ENCODE measurements at places on chromosomes 1 and 21. TPM values are rescaled to one million over a fixed set of nuclear protein-coding genes. Genes with fewer than 3 reads are reported as not detected.

- DNase-seq: no peak
These were observed 127.0 kb upstream of the TIAM1 start for GRCh38 chr21:31470896-31471694.

DNA sequence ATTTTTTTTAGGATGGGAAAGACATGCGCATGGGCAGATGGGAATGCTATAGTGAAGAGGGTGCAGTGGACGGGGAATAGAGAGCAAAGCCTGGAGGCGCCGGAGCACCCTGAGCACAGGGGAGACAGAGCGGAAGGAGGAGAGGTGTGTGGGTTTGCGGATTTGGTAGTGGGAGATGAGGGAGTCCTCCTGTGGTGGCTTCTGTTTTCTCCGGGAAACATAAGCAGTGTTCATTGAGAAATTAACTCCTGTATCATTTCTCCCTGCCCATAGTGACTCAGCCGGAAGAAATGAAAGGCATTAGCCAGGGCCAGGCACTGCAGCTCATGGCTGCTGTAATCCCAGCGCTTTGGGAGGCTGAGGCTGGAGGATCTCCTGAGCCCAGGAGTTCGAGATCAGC is 4.7 kb upstream of the PTPRF start:
- DNase-seq: no peak

WDR77 gene
- 30.1 TPM for polyA plus RNA-seq

FCRL4 gene
- polyA plus RNA-seq: 0.09 TPM

BCL2L15 gene
- polyA plus RNA-seq: 214 TPM

LCE1B gene
- not detected for polyA plus RNA-seq

DNA sequence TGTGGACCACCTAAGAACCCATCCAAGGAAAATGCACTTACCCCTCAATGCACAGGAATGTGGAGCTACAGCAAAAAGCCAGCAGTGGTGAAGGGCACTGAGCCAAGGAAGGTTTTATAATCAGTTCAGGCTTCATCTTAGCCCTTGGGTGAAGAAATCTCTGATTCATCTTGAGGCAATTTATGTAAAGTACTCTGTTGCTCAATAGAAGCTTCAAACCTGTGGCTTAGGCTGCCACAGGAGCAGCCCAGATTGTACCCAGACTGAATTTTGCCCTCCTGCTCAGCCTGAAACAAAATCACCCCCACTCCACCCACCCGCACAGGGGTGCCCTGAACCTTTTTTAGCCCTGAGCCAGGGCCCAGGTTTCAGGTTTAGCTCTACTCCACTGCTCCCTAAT is at the start of gene S100A12:
Gene S100A12 (minus strand): TSS at position 111 of the 400 bp plus-strand sequence. CDS start 1,029 bp downstream, outside the sequence.
- DNase-seq: peak; percentile 79

GPR153 gene
- polyA plus RNA-seq: 6.5 TPM

FCRLA gene
- polyA plus RNA-seq: not detected

ESPN gene
- 83.5 TPM for polyA plus RNA-seq

DNA sequence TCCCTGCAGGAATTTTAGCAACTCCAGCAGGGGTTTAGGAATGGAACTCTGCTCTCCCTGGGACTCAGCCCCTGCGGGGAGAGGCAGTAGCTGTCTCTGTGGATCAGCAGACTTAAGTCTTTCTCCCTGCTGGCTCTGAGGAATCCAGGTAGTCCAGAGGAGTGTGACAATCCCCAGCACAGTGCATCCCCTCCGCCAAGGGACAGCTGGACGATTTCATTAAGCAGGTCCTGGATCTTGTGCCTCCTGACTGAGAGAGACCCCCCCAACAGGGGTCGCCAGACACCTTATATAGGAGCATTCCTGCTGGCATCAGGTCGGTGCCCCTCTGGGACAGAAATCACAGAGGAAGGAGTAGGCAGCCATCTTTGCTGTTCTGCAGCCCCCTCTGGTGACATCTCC is 30.6 kb downstream of the AKT3 start:
- no peak for DNase-seq

DNA sequence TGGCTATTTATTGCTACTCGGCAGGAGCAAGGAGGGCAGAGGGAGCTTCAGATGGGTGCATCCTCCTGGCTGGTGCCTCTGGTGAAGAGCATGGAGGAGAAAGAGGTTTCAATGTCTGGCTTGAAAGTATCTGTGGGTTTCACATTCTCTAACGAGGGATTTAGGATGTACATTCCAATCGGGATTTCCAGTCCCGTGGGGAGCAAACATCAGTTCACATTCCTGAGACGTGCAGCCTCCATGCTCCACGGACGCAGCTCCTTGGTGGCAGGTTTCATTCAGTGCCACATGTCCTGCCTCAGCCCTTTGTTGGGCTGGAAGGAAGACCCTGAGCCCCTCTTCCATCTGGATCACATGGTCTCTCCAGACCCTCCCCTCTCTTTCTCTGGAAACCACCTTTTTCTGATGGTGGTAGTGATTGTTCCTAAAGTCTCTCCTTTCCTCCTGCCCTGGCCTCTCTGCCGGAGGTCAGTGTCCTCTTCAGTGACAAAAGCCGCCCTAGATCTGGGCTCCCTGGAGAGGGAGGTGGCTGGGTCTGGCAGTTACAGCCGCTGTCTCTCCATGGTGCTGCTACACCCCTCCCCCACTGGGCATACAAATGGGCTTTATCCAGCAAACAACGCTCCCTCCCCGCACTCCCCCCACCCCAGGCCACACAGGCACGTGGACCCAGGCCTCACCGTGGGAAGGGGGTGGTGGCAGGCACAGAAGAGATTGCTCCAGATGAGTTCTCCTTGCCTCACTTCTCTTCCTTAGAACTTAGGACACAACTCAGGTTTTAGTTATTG is 826 bp upstream of the CA14 start:
- DNase-seq: no peak

GRCh38 chr1:175562452-175562851 is 180.9 kb downstream of the TNR start:
- DNase-seq: no peak

DNA sequence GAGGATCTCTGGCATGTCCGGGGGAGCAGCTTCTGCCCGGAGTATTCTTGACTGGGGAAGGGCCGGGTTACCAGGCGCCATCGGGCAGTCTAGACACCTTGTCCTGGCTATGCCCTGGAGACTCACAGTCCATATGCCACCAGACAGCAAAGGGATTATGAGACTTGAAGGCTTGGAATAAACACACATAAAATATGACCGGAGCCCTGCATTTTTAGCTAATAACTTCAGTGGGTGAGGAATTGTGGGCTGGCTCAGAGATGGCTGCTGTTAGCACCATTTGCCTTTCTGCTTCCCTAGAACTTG is 15.5 kb downstream of the NTPCR start:
- no peak for DNase-seq

DNA sequence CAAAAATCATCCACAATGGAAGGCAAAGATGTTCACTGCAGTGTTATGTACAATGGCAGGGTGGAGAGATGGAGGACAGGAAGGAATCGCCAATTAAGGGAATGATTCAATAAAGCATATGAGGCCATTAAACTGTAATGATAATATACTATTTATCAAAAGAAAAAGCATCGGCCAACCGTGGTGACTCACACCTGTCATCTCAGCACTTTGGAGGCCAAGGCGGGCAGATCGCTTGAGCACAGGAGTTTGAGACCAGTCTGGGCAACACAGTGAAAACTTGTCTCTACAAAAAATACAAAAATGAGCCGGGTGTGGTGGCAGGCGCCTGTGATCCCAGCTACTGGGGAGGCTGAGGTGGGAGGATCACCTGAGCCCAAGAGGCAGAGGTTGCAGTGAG is 89.1 kb downstream of the SSBP3 start:
- DNase-seq: peak; percentile 67

TLR5 gene
- not detected for polyA plus RNA-seq

GRCh38 chr1:220787069-220787619 is 431 bp downstream of the MTARC1 start:
- DNase-seq: peak; percentile 82

GRCh38 chr1:115496904-115497527 is 144.8 kb upstream of the VANGL1 start:
- no peak for DNase-seq

DNA sequence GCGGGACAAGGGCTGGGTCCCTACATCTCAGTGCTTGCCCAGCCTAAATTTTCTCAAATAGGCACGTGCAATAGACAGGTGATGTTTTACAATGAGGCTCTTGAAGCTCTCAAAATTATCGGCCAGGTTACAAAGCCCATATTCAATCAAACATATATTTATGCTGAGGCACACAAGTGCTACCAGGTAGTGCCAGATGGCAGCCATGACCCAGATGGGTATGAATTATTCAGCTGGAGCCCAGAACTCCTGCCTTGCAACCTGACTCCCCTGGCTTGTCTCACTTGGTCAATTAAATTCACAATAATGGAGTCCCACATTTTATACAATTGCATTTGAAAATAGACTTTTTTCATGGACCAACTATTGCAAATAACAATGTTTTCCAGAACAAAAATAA is 12.3 kb upstream of the ADAM30 start:
- no peak for DNase-seq

GRCh38 chr1:13832536-13832935 is 132.5 kb downstream of the PRDM2 start:
- DNase-seq: no peak

DNA sequence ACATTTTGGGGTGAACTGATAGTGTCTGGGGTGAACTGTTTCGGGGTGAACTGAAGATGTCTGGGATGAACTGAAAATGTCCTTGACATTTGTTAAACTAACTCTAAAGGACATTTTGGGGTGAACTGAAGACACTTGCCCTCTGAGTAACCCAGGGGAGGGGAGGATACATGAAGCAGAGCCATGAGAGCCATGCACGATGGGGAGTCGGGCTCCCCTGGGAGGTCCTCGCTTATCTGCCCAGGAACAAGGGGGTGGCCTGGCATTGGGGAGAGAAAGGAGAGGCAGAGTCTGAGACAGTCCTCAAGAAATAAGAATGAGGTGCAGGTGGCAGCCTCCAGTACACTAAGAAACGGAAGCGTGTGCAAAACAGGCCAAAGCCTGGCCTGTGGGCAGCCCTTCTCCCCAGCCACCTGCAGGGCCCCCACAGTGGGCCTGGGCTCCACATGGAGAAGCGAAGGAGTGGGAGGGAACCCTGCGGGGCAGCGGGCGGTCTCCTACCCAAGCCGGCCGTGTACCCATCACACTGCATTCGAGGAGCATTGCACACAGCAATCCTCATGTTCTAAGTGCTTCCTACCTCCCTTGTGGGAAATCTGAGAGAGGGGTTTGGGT is 24.2 kb downstream of the RSPH1 start:
- no peak for DNase-seq

DNA sequence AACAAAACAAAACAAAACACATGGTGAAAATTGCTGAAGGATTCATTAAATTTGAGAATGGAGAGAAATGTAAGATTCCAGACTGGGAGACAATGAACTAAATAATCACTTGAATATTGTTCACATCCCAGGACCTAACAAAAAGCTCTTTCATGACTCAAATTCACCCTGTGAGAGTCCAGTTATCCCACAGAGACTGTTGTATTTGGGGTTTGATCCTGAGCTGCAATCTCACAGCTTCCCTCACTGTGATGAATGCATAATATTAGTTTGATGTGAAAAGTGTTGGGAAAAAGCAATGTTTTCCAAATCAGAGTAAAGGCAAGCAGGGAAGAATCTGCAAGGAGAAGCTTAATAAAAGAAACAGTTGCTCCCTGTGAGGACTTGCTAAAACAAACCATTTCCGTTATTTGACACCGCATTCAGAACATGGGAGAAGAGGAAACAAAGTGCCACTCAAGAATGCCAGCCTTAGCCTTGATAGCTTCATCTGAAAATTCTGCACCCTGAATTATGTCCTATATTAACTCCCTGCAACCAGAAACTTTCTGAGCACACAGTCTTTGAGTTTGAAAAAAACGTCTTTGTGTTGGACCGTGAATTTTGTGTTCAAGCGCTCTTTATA is 208.8 kb downstream of the DAB1 start:
- no peak for DNase-seq

DNA sequence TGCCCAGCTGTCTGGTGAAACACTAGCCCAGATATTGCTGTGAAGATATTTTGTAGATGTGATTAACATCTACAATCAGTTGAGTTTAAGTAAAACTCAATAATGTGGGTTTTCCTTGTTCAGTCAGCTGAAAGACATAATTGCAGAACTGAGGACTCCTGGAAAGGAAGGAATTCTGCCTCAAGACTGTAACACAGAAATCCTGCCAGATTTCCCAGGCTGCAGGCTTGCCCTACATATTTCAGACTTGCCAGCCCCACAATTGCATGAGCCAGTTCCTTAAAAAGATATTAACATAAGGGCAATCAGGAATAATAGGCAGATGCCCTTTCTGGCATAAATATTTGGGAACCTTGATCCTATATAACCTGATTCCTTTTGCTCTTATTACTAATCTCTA is 14.2 kb upstream of the NIBAN1 start:
- DNase-seq: no peak

GRCh38 chr1:247430434-247430833 is 14.5 kb downstream of the NLRP3 start:
- DNase-seq: no peak

DNA sequence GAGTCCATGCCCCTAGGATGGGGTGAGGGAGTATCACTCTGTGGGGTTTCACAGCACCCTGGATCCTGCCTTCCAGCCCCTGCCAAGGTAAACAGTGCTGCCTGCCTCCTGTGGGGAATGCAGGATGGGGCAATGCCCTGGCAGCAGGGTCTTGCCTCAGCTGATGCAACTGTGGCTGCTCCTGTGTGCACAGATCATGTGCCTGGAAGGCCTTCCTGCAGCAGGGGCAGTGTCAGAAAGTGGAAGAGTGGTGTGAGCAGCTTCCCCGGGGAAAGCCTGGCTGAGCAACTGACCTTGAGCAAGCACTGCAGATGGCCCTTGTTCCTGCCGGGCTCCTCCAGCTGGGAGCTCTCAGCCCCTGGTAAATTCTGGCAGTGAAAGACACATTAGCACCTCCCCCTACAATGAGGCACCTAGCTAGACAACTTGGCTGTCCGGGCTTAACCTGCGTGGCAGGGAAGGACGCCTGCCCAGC is 9.9 kb downstream of the TOR3A start:
- no peak for DNase-seq

DNA sequence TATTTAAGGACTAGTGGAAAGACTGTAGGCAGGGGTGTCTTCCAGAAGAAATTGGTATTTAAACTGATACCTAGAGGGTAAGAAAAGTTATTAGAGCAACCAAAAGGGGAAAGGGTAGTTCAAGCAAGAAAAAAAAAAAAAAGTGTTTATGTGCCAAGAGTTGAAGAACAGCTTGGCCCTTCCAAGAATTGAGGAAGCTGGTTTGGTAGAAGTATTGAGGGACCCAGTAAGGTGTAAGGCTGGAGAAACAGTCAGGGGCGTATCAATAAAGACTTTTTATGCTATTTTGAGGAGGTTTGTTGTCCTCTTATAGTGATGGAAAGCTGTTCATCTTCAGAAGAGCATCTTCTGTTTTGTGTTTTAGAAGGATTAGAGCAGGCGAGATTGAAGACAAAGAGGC is 108.3 kb downstream of the PTPRC start:
- DNase-seq: no peak

AUNIP gene
- polyA plus RNA-seq: not detected

- peak; percentile 68 for DNase-seq
These were observed 9.2 kb upstream of the EVA1C start for GRCh38 chr21:32403201-32403777.

- DNase-seq: no peak
These were observed 276.3 kb upstream of the PTBP2 start for GRCh38 chr1:96445302-96445701.

CRYAA gene
- polyA plus RNA-seq: not detected

UBE2U gene
- not detected for polyA plus RNA-seq

CD1B gene
- polyA plus RNA-seq: not detected

- DNase-seq: no peak
These were observed 784 bp upstream of the KCND3 start for GRCh38 chr1:111990026-111990877.

- no peak for DNase-seq
These were observed 14.1 kb downstream of the ZNF697 start for GRCh38 chr1:119634016-119634415.

Measured in small intestine (tissue), 16 donors.